ENCODE measurements at places on chromosomes 5 and 9. TPM values are rescaled to one million over a fixed set of nuclear protein-coding genes. Genes with fewer than 3 reads are reported as not detected.

- H3K4me3 ChIP-seq = peak overlapping the region; percentile 16
- H3K36me3 ChIP-seq = no peaks in the 10 kb centered on the region
- H3K27me3 ChIP-seq = no peaks in the 10 kb centered on the region
- H3K27ac ChIP-seq = peak overlapping the region; percentile 39
These were observed 2.4 kb upstream of the SMC2 start for GRCh38 chr9:104091708-104092107.

DNA sequence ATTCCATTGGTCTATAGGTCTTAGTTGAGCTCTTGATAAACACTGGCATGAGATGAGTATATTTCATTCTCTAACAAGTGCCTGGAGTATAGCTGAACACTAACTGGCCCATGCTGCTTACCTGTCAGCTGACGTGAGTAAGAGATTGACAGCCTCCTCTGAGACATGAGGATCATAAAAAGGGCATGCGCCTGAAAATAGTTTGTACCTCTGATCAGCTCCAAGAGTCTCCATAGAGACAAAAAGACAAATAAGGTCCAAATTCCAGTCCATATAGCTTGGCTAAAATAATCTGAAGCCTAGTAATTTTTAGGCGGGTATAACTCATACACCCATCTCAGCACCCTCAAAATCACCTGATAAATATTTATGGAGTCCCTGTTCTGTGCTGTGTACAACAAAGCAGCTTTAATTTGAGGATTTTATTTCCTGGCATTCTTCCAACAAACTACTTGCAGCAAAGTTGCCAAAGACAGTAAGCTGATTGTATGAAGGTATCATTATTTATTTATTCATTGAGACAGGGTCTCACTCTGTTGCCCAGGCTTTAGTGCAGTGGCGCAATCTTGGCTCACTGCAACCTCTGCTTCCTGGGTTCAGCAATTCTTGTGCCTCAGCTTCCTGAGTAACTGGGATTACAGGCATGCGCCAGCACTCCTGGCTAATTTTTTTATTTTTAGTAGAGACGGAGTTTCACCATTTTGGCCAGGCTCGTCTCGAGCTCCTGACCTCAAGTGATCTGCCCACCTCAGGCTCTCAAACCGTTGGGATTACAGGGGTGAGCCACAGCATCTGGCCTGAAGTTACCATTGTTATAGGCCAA lies 16.2 kb upstream of the FSD1L start:
- no peak overlapping the region for H3K27ac ChIP-seq
- no peaks in the 10 kb centered on the region for H3K27me3 ChIP-seq
- no peaks in the 10 kb centered on the region for H3K36me3 ChIP-seq

The HCN1 gene
- not detected for polyA plus RNA-seq

The PLAC8L1 gene
- not detected for polyA plus RNA-seq

GRCh38 chr9:20884985-20885593 lies 146.4 kb downstream of the HACD4 start:
- no peaks in the 10 kb centered on the region for H3K4me1 ChIP-seq
- H3K27me3 ChIP-seq = no peaks in the 10 kb centered on the region
- DNase-seq = peak; percentile 77
- H3K36me3 ChIP-seq = no peaks in the 10 kb centered on the region
- H3K4me3 ChIP-seq = no peak overlapping the region

- no peak overlapping the region for H3K27ac ChIP-seq
- H3K4me1 ChIP-seq = peaks cover 4% of the 10 kb centered on the region
- no peak for DNase-seq
- no peak overlapping the region for H3K4me3 ChIP-seq
These were observed 12.3 kb upstream of the KCNIP1 start for GRCh38 chr5:170491479-170491878.

GRCh38 chr5:33311893-33312292 lies 128.9 kb upstream of the TARS1 start:
- no peak for DNase-seq
- no peaks in the 10 kb centered on the region for H3K4me1 ChIP-seq
- H3K27me3 ChIP-seq = no peaks in the 10 kb centered on the region
- H3K4me3 ChIP-seq = no peak overlapping the region

- no peak overlapping the region for H3K4me3 ChIP-seq
- DNase-seq = no peak
- no peaks in the 10 kb centered on the region for H3K27me3 ChIP-seq
These were observed 89.9 kb downstream of the SEMA5A start for GRCh38 chr5:9455826-9456434.

- no peak overlapping the region for H3K4me3 ChIP-seq
- H3K4me1 ChIP-seq = no peaks in the 10 kb centered on the region
- no peaks in the 10 kb centered on the region for H3K36me3 ChIP-seq
- no peaks in the 10 kb centered on the region for H3K27me3 ChIP-seq
- no peak for DNase-seq
- no peak overlapping the region for H3K27ac ChIP-seq
These were observed 72.5 kb upstream of the NMUR2 start for GRCh38 chr5:152477536-152477935.

DNA sequence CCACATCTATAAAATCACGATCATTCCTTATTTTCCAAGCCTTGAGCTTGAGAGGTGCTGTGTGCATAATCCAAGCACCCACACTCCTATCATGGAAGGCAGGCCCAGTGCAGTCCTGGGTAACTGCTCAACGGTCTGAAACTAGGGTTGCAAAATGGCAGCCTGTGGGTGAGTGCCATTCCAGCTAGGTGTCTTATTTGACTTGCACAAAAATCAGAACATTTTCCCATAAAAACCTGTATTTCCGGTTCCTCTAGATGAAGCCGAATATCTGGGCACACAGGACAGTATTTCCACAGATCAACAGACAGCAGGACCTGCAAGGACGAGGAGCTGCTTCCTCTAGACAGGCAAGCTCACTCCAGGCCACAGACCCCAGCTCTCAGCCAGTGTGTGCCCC lies 588.8 kb downstream of the BNC2 start:
- H3K36me3 ChIP-seq = no peaks in the 10 kb centered on the region
- no peaks in the 10 kb centered on the region for H3K27me3 ChIP-seq
- no peaks in the 10 kb centered on the region for H3K4me1 ChIP-seq
- H3K4me3 ChIP-seq = no peak overlapping the region
- DNase-seq = no peak

GRCh38 chr5:9445826-9446388 lies 100.0 kb downstream of the SEMA5A start:
- H3K4me3 ChIP-seq = no peak overlapping the region
- no peak for DNase-seq
- H3K4me1 ChIP-seq = no peaks in the 10 kb centered on the region
- H3K27me3 ChIP-seq = no peaks in the 10 kb centered on the region
- H3K27ac ChIP-seq = no peak overlapping the region
- H3K36me3 ChIP-seq = no peaks in the 10 kb centered on the region

The SPINK7 gene
- 55.8 TPM for polyA plus RNA-seq

The POU4F3 gene
- polyA plus RNA-seq = not detected

The JAKMIP2 gene
- 0.13 TPM for polyA plus RNA-seq

The C9orf153 gene
- polyA plus RNA-seq = not detected

Measured in stomach (tissue), 19 donors.